ENCODE measurements at places on chromosomes 6 and 20.

- DNase-seq: no peak
Observed at GRCh38 chr6:143804835-143805239, 38.3 kb upstream of the LTV1 start.

DNA sequence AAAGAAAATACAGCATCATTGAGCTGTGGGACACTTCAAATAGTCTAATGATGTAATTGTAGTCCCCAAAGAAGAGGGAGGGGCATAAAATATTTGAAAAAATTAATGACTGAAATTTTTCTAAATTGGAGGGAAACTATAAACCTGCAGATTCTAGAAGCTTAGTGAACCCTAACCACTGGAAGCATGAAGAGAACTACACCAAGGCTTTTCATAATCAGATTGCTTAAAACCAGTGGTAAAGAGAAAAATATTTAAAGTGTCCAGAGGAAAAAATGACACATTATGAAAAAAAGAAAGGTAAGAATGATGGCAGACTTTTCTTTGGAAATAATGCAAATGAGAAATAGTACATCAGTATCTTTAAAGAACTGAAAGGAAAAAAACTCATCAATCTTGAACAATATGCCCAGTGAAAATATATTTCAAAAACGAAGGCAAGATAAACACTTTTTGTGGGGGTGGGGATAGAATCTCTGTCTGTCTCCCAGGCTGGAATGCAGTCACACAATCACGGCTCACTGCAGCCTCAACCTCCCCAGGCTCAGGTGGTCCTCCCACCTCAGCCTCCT lies 31.3 kb downstream of the BICRAL start:
- no peak for DNase-seq

GRCh38 chr6:148217921-148218320 lies 124.7 kb upstream of the SASH1 start:
- no peak for DNase-seq

DNA sequence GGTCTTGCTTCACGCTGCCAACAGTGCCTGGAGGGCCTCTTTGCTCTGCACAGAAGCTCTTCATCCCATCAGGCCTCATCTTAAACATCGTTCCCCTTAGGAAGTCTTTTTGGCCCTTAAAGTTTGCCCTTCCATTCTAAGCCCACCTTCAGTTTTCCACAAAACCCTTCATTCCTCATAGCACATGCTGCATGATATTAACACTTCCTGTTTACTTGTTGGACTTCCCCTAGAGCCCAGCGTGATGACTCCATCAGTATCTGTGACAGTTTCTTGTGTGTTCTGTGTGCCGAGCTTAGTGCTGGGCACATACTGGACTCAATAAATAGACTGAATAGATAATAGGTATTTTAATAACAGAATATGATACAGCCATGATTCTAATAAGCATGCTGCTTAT lies 2.2 kb downstream of the NT5DC1 start:
- DNase-seq: no peak

GRCh38 chr6:34425498-34426410 lies at the start of gene RPS10:
RPS10 (minus strand) TSS chr6:34426069; CDS start chr6:34425221, 848 bp downstream.
- DNase-seq: peak; percentile 86

DNA sequence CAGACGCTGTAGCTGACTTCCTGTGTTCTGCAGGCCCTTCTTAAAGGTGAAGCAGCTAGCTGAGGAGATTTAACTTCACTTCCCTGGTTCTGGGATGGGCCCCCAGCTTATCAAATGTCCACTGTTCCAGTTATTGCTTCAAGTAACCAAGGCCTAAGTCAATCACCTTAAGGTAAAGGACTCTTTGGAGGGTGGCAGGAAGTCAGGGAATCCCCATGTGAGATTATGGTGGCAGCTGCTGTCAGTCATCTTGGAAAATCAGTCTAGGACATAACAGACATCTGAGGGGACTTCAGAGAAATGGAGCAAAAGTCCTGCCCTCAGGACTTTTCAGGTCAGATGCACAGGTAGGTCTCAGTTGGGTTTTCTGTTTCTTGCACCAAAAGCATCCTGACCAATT lies 3.8 kb downstream of the ELOVL5 start:
- DNase-seq: no peak

GRCh38 chr6:119566546-119567260 lies 217.1 kb upstream of the MAN1A1 start:
- no peak for DNase-seq

- no peak for DNase-seq
Observed at GRCh38 chr20:51399006-51399890, 143.3 kb downstream of the NFATC2 start.

GRCh38 chr6:128821116-128821515 lies 61.8 kb upstream of the LAMA2 start:
- no peak for DNase-seq

DNA sequence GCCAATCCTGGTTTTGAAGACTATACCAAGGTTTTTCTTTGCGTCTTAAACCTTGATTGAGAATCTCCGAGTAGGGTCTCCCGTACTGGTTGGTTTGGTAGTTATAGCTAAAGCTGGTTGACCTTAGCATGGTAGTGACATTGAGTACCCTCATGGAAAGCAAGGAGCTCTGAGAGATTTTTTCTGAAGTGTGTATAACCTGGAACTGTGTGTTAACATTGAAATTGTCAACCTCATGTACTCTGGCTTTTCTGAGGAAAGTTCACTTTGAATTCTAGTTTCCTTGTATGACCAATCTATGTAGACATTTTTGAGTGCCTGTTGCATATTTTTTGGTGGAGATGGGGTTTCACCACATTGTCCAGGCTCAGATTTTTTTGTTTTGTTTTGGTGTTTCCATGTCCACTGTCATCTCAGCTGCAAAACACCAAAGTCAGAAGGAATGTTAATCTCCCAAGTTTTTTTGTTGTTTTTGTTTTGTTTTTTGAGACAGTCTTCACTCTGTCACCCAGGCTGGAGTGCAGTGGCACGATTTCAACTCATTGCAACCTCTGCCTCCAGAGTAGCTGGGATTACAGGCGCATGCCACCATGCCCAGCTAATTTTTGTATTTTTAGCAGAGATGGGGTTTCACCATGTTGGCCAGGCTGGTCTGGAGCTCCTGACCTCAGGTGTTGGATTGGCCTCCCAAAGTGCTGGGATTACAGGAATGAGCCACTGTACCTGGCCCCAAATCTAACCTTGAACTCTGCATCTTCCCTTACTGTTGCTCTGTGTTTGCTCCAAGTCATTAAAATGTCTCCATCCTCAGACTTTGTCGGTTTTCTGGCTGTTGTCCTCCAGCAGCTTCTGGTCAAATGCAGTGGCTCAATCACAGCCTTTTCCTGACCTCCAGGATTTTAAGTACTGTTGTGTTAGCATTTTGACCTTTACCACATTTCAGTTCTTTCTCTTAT lies 4.3 kb downstream of the RPS12 start:
- DNase-seq: no peak

DNA sequence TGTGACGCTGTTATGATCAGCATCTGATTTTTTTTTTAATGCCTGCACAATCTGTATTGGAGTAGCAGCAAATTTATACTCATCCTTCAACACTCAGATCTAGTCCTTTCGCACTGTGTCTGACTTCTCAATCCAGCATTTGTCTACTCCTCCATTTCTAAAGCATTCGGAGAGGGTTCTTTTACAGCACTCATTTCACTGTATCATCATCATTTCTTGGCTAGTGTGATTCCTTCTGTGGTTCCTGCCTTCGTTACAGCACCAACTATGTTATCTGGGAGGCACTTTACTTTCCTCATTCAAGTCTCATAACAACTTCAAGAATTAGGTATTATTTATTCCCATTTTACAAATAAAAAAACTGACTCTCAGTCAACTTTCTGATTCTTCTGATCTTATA lies 18.0 kb downstream of the NUDT3 start:
- no peak for DNase-seq

DNA sequence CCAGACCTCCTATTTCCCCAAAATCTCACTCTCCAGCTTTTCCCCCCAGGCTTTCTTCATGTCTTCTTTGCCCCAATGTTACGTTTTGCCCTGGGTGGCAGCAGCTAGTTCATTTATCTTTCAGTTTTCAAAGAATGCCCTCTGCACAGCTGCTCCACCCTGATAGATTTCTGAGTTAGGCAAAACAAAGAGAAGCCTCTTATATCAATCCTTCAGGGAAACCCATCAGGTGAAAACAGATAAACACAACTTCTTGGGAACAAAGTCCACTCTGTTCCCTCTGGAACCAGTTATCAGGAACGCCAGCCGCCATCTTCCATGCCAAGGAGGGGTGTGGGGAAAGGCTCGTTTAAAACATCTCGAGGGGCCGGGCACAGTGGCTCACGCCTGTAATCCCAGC lies 34.0 kb downstream of the ZBTB9 start:
- no peak for DNase-seq

GRCh38 chr6:108013787-108014439 lies 55.9 kb upstream of the SEC63 start:
- no peak for DNase-seq

GRCh38 chr6:1387876-1388629 lies 1.3 kb upstream of the FOXF2 start:
- no peak for DNase-seq

DNA sequence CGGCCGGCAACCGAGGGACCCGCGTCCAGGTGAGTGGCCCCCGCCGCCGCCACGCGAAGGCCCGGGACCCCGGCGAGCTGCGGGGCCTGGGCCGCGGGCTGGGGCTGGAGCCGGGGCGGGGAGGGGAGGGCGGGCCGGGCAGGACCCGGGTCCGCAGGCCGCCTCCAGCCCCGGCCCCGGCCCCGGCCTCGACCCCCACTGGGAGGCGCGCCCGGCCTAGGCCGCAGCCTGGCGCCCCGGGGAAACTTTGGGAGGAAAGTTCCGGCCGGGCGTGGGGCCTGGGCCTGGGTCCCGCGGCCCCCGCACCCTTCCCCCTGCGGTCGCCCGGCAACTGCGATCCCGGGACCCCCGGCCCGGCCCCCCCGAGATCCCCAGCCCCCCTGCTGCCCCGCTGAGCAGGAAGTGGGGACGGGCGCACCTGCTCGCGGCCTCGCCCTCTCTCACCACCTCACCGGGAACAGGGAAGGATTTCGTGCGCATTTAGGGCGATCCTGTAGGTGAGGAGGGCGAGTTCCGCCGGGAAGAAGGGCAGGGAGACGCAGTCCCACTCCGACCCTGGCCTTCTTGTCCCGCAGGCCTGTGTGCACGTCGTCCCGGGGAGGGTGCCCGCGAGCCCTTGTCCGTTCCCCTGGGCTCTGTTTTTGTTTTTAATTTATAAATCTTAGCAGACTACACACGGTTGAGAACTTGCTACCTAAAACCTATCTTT lies 402 bp downstream of the OSBPL2 start:
- DNase-seq: no peak

DNA sequence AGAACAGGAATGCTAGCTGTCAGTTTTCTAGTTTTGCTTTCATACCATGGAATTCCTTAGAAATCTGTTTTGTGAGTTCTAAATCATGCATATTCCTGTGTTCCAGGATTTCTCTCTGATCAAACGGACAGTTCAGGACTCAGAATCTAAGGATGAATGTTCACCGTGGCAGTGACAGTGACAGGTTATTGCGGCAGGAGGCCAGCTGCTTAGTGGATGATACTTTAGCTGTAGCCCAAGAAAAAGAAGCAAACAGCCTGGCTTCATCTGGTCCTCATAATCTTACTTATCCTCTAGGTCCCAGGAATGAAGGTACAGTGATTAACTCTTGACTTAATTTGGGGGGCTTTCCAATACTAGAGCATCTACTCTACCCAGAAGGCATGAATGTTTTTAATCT lies 27.1 kb downstream of the KCTD20 start:
- DNase-seq: no peak

DNA sequence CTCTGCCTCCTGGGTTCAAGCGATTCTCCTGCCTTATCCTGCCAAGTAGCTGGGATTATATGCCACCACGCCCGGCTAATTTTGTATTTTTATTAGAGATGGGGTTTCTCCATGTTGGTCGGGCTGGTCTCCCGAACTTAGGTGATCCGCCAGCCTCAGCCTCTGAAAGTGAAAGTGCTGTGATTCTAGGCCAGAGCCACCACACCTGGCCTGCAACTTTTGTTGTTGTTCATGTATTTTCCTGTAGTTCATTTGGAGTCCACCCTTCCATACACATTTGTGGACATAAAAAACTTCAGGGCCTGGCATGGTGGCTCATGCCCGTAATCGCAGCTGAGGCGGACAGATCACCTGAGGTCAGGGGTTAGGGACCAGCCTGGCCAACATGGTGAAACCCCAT lies 14.5 kb downstream of the HSPA1B start:
- DNase-seq: no peak

GRCh38 chr20:21027569-21027968 lies 78.6 kb downstream of the LINC00237 start:
- DNase-seq: no peak

GRCh38 chr6:83176246-83176645 lies 16.8 kb downstream of the PGM3 start:
- no peak for DNase-seq

GRCh38 chr20:51318058-51318949 lies 224.2 kb downstream of the NFATC2 start:
- peak; percentile 14 for DNase-seq

DNA sequence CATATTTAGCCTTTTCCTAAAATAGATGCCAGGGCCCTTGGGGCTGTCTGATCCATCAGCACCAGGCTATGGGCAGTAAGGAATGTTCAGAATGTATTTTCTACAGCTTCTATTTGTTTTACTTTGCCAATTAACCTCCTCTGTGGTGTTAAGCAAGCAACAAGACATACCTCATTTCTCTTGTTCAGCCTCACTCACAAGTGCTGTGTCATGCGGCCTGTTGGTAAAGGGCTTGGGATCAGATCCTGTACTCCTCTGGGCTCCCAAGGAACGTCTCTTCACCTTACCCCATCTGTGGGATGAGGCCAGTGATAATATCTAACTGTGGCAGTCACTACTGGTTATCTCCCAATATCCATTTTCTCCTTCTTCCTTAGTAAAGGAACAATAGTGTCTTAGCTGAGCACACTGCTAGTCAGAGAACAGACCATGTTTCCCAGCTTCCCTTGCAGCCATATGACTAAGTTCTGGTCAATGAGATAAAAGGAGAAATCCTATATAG lies 7.0 kb upstream of the DSTN start:
- DNase-seq: no peak

DNA sequence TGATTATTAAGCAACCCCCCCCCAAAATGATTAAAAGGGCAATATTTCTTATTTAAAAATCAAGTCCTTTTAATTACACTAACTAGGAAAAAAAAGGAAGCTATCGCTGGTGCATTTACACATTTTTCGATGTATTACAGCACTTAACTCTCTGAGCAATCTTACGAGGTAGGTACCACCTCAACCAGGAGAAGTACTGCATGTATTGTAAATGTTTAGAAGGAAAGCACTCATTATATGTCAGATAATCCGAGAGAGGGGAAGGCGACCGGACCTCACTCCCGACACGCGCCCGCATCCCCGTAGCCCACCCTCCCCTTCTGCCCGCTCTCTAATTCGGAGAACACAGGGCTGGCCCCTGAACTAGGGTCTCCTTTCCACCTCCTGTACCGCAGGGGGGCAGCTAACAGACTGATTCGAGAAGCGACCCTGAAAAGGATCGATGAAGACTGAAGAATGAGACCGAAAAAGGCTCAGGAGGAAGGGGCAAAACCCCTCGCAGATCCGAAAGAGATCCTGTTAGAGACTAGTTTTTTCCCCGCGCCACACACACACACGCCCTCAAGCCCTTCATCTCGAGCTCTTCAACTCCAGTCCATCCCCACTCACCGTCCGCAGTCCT lies 337 bp downstream of the ESF1 start:
- DNase-seq: no peak
